HAP-1 (cell line): ENCODE measurements at places on chromosomes 13 and 19.

DNA sequence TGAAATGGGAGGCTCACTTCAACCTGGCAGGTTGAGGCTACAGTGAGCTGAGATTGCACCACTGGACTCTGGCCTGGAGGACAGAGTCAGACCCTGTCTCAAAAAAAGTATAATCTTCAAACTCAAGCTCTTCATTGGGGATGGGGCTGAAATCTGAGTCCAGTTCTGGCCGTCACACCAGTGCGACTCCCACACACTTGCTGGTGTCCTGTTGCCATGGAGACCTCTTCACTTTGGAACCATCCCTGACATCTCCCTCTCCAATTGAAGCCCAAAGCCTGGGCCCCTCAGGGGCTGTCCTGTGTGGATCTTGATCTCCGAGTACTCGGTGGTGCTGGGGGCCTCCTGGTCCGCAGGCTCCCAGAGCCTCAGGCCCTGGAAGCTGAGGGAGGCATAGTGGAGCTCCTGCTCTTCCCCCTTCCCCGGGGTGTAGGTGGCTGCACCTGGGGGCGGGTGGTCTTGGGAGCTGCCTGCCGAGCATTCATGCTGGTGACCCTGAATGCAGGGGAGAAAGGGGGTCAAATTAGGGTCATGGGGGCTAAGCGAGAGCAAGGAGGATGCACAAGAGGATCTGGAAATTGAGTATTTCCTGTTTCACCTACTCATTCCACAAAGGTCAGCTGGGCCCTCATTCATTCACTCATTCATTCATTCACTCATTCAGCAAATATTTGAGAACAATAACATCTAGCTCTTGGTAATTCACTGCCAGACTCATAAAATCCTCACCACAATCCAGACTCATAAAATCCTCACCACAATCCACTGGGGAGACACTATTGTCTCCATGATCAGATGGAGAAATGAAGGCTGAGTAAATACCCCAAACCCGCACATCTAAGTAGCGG lies 11.0 kb downstream of the SIGLEC11 start:
- DNase-seq = no peak

GRCh38 chr13:49323344-49323743 lies 75.6 kb downstream of the CDADC1 start:
- DNase-seq = no peak

GRCh38 chr19:48689449-48689848 lies 6.3 kb upstream of the FUT2 start:
- no peak for DNase-seq

GRCh38 chr19:41367848-41368301 lies 3.9 kb upstream of the B9D2 start:
- no peak for DNase-seq
